Left ventricle myocardium inferior (tissue), 1 donor: ENCODE measurements at places on chromosomes 1 and 21. TPM values are rescaled to one million over a fixed set of nuclear protein-coding genes. Genes with fewer than 3 reads are reported as not detected.

The OVAAL gene
- total RNA-seq = 5.3 TPM

The C1orf141 gene
- total RNA-seq = not detected

The HSPA6 gene
- total RNA-seq = 0.58 TPM

The LCE1B gene
- not detected for total RNA-seq

The RIPK4 gene
- 0.11 TPM for total RNA-seq

The DISC1 gene
- total RNA-seq = 3.5 TPM

The GPA33 gene
- 0.91 TPM for total RNA-seq

The MAP3K7CL gene
- 2.1 TPM for total RNA-seq

The SCAMP3 gene
- 57.1 TPM for total RNA-seq

The RXFP4 gene
- not detected for total RNA-seq
